DMS 273 treated with DMSO at 0.1 percent for 48 hours (cell line): ENCODE measurements at places on chromosomes 2 and 18.

DNA sequence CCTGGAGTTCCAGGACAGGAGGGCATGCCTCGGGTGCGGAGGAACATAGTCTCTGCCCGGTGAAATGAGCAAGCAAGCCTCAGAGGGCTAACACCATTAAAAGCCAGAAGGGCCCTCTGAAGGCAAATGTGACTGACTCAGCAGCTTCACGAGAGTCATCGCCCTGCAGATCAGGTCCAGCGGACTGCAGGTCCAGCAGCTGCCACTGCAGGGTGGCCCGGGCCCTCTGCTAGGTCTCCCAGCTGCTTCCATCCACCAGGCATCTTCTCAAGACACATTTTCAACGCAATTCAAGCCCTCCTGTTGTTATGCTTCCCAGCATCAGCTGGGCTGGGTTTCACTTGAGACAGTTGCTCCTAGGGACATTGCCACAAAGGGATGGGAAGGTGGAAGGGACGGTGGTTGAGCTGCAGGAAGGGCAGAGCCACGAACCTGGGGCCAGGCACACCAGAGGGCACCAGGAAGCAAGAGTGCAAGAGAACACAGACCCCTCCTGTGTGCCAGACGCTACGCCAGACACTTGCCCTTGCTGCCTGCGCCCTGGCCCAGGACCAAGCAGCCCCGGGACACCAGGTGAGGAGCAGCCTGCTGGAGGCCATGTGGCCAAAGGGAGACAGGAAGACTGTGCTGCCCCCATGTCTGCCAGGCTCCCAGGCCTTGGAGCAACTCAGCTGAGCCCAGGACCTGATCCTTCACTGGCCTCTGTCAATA is 173.0 kb downstream of the HDAC4 start:
- DNase-seq, result peak; percentile 8

- DNase-seq, result no peak
Measured at GRCh38 chr2:14615121-14615520, 17.4 kb upstream of the LRATD1 start.

DNA sequence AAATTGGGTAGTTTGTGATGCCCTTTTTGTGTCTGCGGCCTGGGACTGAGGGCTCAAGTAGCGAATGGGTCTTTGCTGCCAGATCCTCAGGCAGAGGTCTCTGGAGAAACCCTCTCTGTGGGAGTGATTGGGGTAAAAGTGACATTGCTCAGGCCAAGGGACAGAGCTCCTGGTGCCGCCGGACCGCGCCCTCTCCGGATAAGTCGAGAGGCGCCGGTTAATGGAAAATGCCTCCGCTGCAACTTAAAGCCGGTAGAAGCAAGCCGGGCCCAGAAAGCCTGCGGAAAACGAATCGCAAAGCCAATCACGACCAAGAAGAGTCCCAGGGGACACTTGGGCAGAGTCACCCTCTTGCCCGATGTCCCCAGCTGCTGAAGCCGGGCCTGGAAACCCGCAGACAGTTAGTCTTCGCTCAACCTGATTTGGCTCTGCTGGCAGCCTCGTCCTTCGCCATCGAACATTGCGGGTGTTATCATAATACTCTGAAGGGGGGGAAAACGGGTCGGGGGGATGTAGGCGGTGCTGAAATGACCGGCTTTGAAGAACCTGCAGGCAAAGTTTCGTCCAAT is 352 bp upstream of the HOXD12 start:
- DNase-seq, result no peak

- no peak for DNase-seq
Measured at GRCh38 chr2:29189052-29189451, 73.8 kb downstream of the CLIP4 start.

GRCh38 chr2:115129536-115129935 is 687.1 kb downstream of the DPP10 start:
- no peak for DNase-seq

DNA sequence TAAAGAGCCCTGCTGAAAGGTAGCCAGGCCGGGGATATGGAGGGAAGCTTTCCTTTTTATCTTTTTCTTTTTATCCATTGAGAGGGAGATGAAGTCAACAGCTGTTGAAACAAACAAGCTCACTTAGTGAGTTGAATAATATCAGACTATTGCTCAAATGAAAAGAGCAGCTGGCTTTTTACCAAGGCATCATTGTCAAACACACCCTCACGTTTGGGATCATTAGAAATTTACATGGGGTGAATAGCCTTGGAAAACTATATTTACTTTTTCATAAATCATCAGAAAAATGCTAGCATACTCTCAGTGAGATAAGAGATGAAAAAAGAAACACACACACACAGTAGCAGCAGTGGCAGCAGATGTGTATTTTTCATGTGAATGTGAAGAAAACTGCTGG is 71.5 kb upstream of the HNMT start:
- DNase-seq, result no peak

DNA sequence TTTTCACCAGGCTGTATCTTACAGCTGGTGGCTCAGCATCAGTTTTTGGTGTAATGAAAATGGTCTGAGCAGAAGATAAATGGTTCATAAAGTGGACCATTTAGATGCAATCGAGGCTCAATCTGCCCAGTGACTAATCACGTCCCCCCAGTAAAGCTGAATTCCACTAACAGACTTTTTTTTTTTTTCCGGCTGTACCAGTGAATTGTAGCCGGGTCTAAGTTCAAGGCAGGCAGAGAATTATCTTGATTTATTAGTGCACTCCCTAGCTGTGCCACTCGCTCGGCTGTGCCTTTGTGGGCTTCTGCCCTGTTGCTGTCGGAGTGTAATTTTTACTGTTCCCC is 215.1 kb upstream of the POU3F3 start:
- no peak for DNase-seq

DNA sequence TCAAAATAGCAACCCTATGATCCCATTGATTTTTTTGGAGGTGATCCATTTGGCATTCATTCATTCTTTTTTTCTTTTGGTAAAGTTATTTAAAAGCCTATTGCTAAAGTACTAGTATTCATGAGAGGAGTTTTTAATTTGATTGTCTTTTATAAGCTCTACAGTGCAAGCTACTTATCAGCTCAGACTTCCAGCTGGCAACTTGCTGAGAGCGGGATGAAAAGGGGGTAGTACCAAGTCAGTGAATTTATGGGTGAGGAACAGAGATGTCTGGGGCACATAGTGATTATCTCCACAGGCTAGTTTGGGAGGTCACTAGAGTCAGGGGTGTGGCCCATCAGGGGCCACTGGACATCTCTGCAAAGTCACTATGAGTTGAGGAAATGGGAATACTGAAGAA is 202.4 kb downstream of the PIK3C3 start:
- DNase-seq, result peak; percentile 90

DNA sequence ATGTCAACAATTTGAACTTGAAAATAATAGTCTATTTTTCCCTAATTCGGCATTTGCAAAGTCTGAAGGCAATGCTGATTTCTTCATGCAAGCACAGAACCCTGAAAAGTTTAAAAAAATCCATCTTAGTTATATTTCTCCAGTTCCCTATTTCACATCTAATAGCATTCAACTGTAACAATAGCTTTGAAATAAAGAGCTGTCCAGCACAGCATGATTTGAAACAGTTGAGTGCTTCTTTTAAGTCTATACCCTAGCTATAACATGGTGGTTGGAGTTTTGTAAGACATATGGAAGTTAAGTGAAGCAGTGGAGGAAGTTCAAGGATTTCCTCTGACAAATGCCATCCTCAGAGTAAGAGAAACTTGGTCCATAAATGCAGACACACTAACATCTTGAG is 691.9 kb downstream of the ERBB4 start:
- DNase-seq, result no peak

GRCh38 chr2:226618875-226619605 is 180.6 kb downstream of the IRS1 start:
- peak; percentile 24 for DNase-seq

DNA sequence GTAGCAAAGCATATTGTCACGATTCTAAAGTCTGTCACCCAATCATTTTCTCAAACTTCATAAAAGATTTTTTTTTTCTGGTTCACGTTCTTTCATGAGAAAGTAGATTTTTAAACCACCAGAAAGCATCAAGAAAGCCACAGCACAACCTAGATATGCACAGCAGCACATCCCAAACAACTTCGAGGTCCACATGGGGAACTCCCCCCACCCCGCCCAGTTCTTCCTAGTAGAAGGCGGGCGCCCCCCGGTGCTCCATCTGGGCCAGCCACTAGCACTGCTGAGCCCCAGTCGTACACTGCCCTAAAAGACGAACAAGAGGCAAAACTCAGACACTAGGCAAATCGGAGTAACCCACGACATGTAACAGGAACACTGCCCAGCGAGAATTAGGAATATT is 15.5 kb downstream of the HDLBP start:
- DNase-seq, result no peak

GRCh38 chr2:29562896-29563295 is 358.5 kb downstream of the ALK start:
- DNase-seq, result no peak

DNA sequence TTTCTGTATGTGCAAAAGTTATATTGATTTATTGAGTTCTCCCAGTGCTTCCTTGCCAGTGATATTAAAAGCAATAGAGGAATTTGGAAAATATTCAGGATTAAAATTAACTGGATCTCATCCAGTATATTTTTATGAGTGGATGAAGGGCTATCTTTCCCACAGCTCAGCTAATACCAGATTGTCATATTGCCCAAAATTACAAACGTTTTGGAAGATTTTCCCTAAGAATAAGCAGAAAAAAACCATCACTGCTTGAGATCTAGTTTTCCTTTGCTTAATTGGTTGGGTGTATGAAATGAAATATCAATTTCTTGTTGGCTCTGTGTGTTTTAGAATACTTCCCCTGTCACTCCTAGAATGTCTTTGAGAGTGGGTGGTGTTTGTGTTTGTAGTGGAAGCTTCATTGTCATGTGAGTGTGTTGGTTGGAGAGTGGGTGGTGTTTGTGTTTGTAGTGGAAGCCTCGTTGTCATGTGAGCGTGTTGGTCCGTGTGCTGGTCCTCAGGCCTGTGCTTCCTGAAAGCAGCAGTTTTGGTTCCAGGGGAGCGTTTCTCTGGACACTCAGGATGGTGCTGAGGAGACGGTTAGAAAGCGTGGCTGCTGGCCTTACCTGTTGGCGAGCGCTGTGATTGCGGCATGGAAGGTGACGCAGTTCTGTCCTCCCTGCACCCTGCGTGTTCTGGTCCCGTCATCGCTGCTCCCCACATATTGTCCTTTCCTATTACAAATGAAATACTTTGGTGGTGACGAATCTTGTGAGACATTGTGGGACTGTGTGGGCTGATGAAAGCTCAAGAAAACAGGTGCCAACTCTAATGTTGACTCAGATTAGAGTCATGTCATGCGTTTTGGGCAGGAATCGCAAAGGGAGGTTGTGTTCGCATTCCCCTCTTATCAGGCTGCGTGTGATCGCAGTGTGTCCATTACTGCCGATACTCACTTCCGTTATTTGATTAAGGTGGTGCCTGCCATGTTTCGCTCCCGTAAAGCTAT is 12.4 kb downstream of the ASB1 start:
- no peak for DNase-seq

- DNase-seq, result no peak
Measured at GRCh38 chr2:241706537-241706936, 4.7 kb downstream of the ING5 start.

- no peak for DNase-seq
Measured at GRCh38 chr2:227853204-227853629, 18.2 kb upstream of the DAW1 start.

GRCh38 chr18:64992654-64993053 is 758.2 kb upstream of the CDH7 start:
- no peak for DNase-seq

DNA sequence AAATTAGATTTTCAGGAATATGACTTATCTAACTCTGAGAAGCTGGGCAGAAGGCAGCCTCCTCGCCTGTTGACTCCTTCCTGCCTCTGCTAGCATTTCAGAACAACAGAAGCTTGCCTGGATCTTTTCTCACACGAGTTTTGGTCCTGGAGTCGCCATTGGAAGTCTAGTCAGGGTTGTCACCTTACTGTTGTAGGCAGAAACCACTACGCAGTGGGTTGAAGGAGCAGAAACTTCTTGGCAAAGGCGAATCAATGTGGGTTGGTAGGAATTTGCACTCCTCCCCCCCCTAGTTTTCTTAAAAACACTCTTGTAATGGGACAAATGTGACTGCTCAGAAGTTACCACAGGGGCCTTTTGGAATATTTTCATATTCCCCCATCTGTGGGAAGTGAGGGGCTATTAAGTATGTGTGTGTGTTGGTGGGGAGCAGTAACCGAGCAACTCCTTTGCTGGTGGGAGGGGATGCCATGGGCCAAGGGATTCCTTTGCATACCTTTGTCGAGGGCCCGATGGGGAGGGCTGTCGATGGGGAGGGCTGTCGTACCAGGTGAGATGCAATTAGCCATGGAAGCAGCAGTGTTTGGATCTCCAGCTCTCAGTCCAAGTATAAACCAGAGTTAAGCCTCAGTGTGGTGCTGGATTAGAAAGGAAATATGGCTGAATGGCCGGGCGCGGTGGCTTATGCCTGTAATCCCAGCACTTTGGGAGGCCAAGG is 117.4 kb downstream of the FMNL2 start:
- DNase-seq, result no peak

DNA sequence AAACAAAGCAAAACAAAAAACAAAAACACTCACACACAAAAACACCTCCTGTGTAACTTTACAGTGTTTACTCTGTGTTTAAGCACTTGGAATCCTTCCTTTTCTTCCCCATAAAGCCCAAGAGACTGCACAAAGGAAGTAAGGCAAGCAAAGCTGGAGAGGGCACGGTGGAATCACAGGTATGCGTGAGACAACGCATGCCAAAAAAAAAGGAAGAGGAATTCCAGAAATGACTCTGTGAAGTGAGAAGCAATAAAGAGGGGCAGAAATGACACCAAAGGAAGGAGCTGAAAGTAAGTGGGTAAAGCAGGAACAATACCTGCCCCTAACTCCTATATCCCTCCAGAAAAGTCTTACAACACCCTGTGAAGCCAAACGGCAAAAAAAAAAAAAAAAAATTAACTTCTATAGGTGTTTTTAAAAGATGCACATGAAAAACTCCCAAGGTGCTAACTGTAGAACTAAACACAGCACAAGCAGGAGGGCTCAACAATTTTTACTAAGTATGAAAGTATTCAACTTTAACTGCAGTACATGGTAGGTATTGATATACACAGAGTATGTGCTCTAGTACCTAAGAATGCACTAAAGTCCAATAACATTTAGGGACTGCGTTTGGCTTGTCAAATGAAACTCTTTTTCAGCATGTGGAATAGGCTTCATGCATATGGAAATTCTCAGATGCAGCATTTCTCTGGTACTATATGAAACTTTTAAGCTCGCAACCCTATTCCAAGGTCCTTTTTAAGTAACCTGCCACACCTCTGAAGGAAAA is 9.1 kb downstream of the RND3 start:
- no peak for DNase-seq
